AG10803 (cell line): ENCODE measurements at places on chromosomes 4 and X.

DNA sequence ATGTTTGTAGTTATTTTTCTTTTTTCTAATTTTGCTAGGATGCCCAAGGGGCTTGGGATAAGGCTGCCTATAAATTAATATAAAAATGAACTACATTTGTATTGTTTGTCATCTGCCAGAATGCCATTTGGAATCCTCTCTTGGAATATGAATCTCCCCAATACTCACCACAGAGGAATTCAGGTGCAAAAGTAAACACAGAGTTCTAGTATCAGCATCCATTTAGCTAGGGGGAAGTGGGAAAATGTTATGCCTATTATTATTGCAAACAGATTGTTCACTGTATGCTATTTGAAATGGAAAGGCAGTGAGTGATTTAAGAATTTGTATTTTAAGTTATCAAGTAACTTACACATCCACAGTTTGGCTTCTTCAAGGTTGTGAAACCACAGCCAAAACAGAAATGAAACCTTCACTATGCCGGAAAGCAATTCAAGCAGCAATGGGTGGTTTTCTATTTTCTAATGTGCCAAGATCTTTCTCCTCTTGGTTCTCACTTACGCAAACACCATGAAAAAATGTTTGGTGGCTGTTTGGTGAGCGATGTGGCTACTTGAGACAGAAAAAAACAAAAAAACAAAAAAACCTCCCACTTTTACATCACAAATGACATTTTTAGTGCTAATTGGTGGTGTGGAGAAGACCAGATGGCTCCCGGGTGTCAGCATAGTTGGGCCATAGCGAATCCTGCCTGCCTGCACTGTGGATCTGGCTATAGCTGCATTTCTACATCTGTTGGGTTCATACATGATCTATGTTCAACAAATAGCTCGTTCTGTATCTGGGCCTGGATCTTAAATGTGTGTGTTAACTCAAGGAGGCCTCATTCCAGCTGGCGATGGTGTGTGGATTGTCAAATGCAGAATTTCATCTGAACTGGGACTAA is 200.8 kb upstream of the GIMD1 start:
- DNase-seq, result peak; percentile 95

GRCh38 chr4:172061204-172061603 is 248.0 kb downstream of the GALNTL6 start:
- no peak for DNase-seq

GRCh38 chrX:72126539-72127140 is 5.1 kb downstream of the RTL5 start:
- peak; percentile 85 for DNase-seq

DNA sequence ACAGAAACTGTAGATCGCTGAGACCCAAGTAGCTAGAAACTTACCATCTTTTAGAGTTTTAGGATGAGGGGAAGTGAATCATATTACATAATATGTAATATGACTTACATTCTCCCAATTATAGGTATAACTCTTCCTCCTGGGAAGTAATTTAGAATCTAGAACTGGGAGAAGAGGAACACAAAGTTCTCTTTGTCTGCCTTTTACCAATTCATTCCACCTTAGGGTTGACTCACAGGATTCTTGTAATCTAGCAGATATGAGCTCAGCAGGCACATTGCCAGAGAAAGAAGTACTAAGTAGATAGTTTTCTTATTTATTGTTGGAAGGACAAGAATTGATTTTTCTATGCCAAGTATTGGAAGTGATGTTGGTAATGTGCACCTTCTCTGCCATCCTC is 58.0 kb upstream of the CCSER1 start:
- DNase-seq, result no peak

GRCh38 chr4:153383131-153383530 is 38.6 kb downstream of the MND1 start:
- peak; percentile 28 for DNase-seq

GRCh38 chr4:156186111-156186510 is 232.4 kb upstream of the CTSO start:
- peak; percentile 12 for DNase-seq

DNA sequence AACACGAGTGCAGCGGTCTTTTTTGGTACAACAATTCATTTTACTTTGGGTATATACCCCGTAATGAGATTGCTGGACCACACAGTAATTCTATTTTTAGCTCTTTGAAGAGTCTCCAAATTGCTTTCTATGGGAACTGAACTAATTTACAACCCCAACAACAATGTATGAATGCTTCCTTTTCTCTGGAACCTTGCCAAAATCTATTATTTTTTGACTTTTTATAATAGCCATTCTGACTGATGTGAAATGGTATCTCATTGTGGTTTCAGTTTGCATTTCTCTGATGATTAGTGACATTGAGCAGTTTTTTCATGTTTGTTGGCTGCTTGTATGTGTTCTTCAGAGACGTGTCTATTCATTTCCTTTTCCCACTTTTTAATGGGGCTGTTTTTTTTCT is 240.8 kb downstream of the STK32B start:
- DNase-seq, result no peak

DNA sequence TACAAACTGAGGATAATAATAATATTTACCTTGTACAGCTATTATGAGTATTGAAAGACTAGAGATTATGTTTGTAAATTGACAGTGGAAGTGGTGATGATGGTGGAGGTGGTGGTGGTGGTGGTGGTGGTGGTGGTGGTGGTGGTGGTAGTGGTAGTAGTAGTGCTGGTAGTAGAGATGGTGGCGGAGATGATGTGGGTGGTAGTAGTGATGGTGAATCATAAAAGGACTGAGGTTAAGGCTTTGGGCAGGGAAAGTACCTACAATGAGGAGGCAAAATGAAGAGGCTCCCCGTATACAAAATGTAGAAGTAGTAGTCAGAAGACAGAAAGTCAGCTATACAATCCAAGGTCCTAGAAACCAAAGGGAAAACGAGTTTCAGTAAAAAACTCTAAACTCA is 214.1 kb downstream of the BCOR start:
- DNase-seq, result no peak

DNA sequence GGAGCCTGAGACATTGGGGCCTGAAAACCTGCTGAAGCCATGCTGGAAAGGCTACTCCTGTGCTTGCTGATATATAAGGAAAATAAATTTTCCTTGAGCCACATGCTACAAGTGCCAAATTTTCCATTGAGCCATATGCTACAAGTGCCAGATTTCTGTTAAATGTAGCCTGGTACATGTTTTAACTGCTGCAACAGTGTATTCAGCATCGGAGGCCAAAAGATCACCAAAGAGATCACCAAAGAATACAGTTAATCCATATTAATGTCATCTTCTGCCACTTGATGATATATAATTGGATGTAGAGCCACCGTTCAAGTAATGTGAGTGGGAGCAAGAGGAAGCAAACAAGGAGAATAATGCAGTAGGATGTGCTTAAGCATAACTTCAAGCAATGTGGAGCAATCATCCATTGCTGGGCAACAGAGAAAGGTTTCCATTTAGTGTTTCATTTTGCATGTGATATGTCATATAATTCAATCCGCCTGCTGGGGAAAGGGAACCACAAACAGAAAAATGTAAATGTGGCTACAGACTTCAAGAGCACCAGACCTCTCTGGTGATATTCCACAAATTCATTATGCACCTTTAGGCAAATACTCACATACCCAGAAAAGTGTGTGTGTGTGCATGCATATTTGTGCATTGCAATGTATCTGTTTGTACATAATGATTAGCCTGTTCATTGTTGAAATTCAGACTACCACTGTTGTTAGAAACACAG is 295.9 kb downstream of the KCNIP4 start:
- DNase-seq, result no peak

- no peak for DNase-seq
These were observed 591 bp upstream of the NWD2 start for GRCh38 chr4:37243722-37244582.

DNA sequence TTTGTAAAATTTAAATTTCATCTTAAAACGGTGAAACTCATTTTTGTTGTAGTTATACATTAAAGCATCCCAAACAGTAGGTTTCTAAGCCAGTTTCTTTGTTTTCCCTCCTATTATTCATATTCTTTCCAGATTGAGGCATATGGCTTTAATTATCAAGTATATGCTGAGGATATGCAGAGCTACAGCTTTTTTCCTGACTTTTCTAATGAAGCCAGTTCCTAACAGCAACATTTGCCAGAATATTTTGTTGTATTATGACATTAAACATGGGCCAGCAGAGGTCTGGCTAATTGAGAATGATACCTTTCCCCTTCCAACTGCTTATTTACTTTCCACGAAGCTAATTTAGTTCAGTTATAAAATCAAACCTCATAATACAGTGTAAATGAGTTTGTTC is 75.3 kb downstream of the SLIT2 start:
- DNase-seq, result peak; percentile 53

DNA sequence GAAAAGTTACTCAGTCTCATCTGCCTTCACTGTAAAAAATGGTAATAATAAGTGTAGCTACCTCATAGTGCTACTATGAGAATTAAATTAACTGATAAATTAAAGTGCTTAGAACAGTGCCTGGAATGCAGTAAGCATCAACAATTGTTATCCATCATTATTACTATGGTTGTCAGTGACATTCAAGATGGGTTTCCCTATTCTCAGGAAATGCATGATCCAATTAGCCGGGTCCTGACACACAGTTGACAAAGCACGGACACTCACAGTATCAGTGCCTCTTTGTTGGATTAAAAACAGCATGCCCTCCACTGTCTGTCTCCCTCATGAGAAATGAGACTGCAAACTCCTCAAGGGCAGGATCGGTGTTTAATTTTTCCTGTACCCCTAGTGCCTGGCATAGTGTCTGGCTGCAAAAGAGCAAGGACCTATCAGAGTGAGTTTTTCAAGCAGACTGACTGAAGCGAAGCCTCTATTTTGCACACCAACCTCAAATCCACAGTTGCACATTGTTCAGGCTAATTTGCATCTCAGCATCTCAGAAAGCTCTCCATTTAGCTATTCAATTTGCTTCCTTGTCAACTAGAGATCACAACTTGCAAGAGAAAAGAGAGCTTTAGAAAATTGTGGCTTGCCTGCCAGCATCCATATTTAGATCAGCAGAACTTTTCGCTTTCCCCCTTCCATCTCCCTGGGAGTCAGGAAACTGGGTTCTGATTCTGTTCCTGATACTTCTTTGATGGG is 122.9 kb downstream of the LDB2 start:
- no peak for DNase-seq

GRCh38 chr4:5890063-5890727 is 2.7 kb downstream of the CRMP1 start:
- DNase-seq, result no peak

DNA sequence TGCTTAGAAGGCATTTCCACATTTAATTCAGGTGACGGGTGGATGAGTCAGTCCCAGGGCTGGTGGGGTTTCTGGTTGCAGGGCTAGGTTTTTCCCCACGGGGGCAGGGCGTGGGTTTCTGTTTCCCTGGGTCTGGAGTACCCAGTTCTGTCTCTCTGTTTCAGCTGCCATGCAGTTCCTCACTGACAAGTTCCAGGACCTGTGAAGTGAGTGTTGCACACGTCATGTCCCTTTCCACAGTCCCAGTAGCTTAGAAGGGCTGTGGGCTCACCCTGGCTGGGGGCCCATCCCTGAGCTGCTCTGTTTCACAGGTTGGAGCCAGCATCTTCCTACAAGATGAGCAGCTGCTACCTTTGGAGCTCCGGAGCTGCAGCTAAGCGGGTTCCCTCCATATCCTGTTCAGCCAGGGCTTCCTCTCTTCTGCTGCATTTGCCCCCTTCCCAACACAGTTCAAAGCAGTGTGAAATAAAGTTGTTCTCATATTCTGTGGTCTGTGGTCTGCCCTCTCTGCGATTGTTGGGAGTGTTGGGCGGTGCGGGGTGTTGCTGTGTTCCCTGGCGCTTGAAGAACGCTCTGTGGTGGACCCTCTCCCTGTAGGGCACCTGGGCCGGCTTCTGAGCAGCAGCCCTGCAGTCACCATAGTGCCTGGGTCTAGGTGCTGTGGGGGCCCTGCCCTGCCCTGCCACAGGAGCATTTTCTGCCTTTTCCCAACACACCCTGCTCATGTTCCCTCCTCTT is 3.9 kb downstream of the LOC101059915 start:
- no peak for DNase-seq

- DNase-seq, result no peak
These were observed 62.9 kb upstream of the SMAD1 start for GRCh38 chr4:145418739-145419138.

- DNase-seq, result peak; percentile 78
These were observed 130.4 kb upstream of the FRMPD4 start for GRCh38 chrX:12007881-12008280.

DNA sequence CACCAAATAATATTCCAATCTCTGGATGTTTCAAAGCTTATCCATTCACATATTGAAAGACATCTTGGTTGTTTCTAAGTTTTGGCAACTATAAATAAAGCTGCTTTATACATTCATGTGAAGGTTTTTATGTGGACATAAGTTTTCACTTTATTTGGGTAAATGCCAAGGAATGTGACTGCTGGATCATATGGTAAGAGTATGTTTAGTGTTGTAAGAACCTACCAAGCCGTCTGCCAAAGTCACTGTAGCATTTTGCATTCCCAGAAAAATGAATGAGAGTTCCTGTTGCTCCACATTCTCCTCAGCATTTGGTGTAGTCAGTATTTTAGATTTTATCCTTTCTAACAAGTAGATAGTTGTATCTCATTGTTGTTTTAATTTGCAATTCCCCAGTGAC is 1047.7 kb downstream of the C4orf33 start:
- no peak for DNase-seq

GRCh38 chrX:2262668-2263055 is 238.1 kb downstream of the DHRSX start:
- DNase-seq, result no peak

DNA sequence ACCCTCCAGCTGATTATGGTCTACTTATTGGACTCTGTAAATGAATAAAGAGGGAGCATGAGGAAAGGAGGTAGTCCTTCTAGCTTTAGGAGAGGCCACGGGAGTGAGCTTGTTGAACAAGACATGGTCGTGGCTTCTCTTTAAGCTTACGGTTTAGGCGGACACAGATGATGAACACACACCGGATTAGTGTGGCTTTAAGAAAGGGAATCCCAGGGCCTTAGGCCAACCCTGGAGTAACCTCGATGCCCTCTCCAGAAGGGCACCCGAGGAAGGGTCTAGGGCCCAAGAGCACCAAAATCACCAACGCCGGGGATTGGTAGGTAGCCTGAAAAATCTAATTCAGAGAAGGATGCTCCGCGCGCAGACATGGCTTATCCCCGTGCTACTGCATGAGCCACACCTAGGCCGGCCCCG is 39.4 kb downstream of the ERVMER34-1 start:
- DNase-seq, result no peak

GRCh38 chrX:136784231-136784630 is 3.5 kb upstream of the ARHGEF6 start:
- DNase-seq, result no peak

- DNase-seq, result no peak
These were observed 15.9 kb upstream of the COX7B2 start for GRCh38 chr4:46924789-46925529.
